SW 1271 (cell line): ENCODE measurements at places on chromosomes 11 and 22.

DNA sequence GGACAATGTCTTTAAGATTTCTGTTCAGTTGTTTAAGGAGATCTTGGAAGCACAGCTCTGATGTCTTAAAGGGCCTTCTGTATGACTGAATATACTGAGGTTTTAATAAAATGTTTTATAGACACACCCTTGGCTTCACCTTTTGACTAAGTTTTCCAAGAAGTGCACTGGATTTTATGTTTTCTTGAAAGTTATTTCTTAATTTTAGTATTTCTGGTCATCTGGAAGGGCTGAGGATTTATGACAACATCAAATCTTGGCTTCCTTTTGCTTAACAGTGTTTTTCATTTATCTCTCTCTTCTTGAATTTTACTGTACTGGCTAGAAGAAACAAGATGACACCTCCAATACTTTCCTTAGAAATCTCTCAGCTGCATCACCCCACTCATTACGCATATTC lies 2423.4 kb downstream of the LRRC4C start:
- no peak for DNase-seq

- DNase-seq: no peak
Measured at GRCh38 chr22:47292546-47293320, 530.3 kb downstream of the TBC1D22A start.

DNA sequence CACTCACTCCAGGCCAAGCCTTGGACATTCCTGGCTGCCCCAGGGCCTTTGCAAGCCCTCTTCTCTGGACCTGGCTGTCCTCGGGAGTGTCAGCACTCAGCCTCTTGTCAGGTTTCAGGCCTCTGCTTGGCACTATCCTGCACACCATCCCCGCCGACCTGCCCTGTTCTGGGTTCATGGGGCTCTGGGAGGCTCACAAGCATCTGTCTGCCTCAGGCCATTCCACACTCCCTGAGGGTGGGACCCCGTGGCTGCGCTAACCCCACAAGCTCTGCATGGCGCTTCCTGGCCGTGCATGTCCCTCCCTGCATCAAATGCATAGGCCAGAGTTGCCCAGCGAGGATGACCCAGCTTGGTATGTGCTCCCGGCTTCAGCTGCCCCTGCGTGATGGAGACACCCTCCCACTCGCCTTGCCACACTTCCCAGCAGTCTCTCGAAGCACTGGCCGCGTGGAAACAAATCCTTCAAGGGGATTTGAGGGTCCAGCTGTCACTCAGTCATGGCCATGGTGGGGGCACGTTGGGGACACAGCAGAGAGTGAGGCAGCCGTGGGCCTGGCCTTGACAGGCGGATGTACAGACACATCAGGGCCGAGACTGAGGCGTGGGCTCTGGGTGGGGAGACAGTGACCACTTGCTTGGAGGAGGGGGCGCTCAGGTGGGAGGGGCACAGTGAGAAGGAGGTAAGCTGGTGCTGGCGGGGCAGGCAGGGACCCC lies 87.3 kb downstream of the KCNQ1 start:
- no peak for DNase-seq

DNA sequence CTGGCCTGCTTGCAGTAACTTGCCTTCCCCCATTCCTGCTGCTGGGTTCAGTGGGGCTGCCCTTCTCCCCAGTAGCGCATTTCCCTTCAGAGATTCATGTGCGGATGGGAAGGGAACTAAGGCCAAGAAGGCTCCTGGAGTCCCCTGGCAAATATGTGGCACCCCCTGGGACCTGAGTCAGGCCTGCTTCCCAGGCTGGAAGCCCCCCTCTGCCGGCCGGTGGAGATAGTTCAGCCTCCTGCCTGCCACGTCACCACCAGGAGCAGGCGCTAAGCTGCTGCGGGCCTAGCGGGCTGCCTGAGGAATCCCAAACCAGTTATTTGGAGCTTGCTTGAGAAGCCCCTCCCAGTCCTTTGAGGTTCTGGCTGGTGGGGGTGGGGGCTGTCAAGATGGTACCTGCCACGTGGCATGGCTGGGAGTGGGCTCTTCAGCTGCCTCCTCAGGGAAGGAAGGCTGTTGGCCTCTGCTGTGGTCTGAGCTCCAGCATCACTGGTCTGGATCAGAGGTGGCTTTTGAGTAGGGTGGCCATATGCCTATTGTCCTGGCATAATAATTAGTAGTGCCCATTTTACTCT lies 2.0 kb downstream of the SERPINH1 start:
- DNase-seq: no peak

GRCh38 chr11:3164552-3165151 lies 458 bp downstream of the OSBPL5 start:
- DNase-seq: no peak

DNA sequence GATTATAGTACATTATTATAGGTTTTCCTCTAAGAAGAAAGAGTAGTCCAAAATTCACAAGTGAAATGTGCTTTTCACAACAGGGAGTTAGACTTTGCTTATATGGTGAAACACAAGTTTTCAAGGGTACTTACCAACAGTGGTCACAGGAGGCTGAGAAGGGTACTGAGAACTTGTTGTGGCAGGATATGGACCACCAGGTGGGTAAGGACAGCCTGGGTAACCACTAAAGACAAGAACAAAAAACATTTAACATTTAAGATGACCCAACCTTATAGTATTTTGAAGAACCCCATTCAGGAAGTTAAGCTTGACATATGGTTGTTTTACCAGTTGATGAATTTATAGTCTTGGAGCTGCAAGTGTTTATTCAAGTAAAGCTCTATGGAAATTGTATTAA lies 24.4 kb downstream of the TSG101 start:
- DNase-seq: no peak

GRCh38 chr11:112564228-112564955 lies 303.7 kb upstream of the PLET1 start:
- DNase-seq: peak; percentile 27

- DNase-seq: no peak
Measured at GRCh38 chr11:116736763-116737162, 36.0 kb downstream of the BUD13 start.

DNA sequence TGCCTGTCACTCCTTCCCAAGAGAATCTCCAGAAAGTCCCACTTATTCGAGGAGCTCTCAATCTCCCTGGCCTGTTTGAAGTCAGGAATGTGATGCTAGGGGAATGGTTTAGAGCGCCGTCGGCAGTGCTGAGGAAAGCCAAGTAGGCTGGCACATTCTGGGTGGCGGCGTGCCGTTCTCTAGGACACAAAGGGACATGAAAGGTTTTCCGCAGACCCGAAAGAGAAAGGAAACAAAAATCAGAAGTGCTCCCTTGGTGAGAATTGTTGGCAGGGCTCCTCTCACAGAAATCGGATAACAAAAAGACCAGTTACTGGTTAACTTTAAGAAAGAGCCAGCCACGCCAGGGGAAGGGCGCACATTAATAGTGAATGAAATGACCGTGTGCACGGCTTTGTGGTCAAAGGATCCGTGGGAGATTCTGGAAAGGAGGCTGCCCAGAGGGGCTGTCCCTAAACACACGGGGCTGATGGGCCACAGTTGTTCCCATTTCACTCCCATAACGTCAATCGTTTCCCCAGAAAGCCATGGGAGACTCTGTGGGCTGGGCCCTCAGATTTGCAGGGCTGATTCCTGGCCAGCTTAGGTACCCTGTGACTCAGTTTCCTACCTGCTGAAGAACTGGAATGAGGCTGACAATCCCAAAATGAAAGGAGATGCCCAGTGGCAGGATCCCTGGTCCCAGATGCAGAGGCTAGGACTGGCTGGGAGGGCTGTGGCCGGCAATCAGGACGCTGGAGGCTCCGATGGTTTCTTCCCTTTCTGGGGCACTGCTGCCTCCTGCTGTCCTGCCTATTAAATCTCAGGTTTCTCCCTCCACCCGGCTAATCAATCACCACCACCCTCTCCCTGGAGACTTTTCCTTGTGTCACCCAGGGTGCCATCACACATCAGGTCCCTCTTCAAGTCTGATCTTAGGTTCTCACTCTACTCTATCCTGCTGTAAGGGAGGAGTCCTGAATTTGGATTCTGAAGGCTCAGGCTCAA lies 82.3 kb downstream of the RCN1 start:
- DNase-seq: peak; percentile 6

DNA sequence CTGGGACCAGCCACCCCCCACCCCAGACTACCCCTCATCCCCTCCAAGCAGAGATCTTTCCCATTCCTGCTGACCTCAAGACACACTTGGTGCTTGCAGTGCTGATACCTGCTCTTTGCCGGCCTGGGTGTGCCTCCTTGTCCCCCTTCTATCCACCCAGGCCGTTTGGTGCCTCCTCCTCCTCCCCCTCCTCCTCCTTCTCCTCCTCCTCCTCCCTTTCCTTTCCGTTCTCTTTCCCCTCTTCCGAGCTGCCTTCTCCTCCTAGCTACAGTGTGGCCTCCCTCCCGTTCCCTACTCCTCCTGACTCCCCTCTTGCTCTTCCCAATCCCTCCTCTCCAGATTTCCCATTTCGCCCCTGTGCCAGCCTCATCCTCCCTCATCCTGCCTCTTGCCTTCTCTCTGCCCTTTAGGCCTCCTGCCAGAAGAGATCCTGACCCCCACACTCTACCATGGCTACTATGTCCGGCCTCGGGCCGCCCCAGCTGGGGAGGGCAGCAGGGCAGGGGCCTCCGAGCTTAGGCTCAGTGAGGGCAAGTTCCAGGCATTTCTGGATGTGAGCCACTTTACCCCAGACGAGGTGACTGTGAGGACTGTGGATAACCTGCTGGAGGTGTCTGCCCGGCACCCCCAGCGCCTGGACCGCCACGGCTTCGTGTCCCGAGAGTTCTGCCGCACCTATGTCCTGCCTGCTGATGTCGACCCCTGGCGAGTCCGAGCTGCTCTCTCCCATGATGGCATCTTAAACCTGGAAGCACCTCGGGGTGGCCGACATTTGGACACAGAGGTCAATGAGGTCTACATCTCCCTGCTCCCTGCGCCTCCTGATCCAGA lies 712 bp downstream of the HSPB2 start:
- DNase-seq: no peak

DNA sequence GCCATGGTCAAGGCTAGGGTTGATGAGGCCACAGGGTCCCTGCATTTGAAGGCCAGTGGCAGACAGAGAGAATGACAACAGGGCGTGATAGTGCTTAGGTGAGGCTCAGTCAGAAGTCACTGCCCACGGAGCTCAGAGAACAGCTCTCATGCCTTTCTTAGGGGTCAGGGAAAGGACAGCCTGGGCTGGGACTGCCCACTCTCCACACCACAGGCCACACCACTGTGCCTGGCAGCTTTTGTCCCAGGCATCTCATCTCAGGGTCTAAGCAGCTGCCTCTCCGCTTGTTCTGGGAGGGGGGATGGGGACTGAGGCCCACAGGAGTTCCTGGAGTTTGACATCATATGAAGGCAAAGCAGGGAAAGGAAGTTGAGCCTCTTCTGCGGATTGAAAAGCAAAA lies 150.2 kb upstream of the B3GAT1 start:
- DNase-seq: no peak
